ENCODE measurements at places on chromosomes 5 and 9. TPM values are rescaled to one million over a fixed set of nuclear protein-coding genes. Genes with fewer than 3 reads are reported as not detected.

GRCh38 chr9:2919347-2919746 lies 75.5 kb upstream of the PUM3 start:
- peak; percentile 4 for DNase-seq

DNA sequence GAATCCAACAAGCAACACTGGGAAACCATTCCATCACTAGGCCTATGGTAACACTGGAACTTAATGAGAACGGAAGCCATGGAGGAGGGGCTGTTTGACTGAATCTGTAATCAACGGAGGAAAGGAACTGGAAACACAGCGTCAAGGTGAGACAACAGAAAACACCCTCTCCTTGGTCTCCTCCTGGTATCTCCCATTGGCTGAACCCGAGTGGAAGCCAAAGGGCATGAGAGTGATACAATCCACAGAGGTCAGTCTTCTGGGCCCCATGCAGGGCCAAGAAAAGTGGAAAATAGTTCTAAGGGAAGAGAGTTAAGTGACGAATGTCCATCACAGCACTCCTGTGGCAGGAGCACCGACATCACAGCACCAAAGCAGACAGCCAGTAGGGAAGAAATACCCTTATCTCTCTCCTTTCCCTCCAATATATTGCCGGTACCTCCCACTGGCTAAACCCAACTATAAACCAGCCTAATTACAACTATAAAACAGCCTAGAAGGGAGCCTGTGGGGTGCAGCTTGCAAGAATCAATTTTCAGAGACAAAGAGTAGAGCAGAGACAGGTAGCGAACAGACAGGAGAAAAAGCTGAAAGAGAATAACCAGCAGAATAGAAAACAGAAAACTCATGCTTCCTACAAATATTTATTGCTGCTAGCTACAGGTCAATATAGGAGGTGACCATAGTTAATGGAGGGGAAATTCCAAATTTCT lies 107.4 kb upstream of the IFNE start:
- no peak for DNase-seq

DNA sequence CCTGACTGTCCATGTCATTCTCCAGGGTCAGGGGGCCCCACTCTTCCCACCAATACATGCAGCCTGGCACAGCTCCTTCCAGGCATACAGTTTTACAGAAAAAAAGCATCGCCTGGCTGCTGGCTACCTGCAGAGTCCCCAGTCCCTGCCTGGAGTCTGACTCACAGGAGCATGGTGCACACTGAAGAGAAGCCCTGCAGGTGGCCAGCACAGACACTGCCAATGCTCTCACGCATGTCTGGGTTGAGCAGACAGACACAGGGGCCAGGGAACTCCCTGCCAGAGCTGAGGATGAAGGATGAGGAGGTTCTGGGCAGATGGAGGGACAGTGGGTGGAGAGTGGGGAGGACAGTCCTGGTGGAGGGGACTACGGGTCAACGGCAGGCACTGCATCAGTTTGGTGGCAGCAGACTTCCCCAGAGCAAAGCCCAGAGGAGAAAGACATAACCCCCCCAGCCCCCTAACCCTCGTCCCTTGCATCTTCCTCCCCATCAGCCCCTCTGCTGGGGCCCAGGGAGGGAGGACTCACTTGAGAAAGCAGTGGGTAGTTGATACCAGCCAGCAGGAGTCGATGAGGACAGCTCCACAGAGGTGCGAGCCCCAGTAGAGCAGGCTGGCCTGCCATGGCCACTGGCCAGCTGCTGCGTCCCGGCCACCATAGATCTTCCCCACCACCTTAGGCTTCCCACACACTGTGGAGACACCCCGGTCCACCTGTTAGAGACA lies 72.9 kb upstream of the SPTLC1 start:
- DNase-seq, result no peak

- DNase-seq, result no peak
Observed at GRCh38 chr5:99398976-99399375, 470.2 kb upstream of the CHD1 start.

CTNNA1 gene
- total RNA-seq, result 515 TPM

PPWD1 gene
- total RNA-seq, result 30.0 TPM

DNA sequence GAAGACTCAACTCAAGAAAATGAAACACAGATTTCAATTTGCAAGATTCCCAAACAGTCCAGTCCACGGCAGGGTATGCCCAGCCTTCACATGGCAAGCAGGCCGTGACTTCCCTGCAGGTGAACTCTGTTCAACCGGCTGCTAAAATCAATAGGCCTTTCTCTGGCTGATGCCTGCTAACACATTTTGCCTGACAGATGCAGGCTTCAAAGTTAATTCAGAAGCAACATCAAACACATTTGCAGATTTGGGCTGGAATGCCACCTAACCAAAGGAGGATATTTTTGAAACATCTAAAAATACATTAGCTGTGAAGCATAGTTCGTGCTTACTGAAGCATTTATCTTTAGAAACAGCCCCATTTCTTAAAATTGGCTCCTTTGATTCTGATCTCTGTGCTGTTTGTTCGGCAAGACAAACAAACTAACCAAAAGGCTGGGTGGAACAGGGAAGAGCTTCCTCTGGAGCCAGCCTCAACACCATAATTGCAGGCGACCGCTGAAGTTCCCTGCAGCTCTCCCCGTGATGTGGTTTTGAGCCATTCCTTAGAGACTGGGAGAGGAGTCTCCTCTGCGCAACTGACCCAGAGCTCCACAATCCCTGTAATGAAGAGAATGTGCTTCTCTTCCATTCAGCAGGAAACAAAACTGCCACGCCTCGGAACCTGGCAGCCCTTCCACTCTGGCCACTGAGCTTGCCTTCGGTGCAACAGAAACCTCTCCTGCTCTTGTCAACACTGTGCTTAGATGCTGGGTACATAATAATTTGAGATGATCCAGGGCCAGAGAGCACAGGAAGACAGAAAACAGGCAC lies 126.5 kb downstream of the MYO10 start:
- no peak for DNase-seq

GRCh38 chr9:90085633-90086032 lies 480.8 kb downstream of the GADD45G start:
- no peak for DNase-seq

DNA sequence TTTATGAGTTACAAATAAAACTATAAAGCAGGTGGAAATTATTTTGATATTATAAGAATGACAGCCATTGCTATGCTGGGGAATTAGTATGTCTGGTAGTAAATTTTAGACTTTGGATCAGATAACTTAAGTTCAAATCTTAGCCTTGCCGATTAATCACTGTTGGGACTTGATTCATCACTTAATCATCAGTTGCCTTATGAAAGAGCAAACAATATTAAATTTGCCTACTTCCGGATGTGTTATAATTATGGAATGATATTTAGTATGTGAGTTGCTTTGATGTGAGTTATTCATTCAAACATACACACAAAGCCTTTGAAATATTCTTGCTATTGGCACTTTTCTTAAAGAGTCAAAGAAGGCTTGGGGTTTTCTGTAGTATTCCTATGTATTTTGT lies 717.7 kb downstream of the BRINP1 start:
- DNase-seq, result no peak

- no peak for DNase-seq
Observed at GRCh38 chr5:111495159-111495558, 17.2 kb downstream of the STARD4 start.

- no peak for DNase-seq
Observed at GRCh38 chr5:154324033-154324432, 121.8 kb upstream of the SAP30L start.

DNA sequence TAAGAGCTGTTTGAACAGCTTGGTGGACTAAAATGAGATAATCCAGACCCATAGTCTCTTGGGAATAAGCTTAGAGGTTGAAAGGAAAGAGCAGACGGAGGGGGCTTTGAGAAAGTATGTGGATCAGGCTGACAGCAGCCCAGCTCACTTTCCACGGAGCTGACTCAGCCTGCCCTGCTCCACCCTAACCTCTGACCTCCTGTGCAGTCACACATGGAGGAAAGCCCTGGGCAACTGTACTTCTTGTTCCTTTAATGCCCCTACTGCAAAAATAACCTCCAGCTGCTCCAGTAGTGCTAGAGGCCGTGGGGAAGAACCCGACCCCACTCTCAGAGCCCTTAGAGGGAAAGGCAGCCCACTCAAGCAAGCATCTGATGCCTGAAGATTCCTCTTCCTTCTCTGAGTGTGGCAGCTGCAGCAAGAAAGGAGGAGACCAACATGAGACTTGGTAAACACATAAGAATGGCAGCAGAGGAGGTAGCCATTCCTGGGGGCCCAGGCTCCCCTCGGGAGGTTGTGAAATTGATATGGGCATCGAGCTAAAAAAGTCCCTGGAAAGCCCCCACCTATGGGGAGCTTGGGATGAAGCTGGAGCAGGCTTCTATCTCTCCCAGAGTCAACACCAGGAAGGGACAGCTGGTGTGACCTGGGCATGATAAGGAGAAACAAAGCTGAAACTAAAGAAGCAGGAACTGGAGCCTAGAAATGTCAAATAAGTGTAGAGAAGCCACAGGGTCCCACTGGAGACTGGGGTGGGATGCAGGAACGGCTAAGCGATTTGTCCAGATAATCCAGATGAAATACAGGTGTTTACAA lies 204.3 kb downstream of the PIK3R1 start:
- peak; percentile 24 for DNase-seq

DTWD2 gene
- total RNA-seq, result 3.8 TPM

GRCh38 chr5:135593886-135594285 lies 15.1 kb upstream of the CXCL14 start:
- DNase-seq, result no peak

TEX48 gene
- total RNA-seq, result not detected

GRCh38 chr5:21121213-21121612 lies 1133.2 kb upstream of the CDH18 start:
- DNase-seq, result no peak

GRCh38 chr5:151904127-151904526 lies 20.5 kb downstream of the GLRA1 start:
- DNase-seq, result no peak

OBP2B gene
- total RNA-seq, result not detected

TAF1L gene
- total RNA-seq, result under 0.01 TPM

NOTCH1 gene
- 70.2 TPM for total RNA-seq

DNA sequence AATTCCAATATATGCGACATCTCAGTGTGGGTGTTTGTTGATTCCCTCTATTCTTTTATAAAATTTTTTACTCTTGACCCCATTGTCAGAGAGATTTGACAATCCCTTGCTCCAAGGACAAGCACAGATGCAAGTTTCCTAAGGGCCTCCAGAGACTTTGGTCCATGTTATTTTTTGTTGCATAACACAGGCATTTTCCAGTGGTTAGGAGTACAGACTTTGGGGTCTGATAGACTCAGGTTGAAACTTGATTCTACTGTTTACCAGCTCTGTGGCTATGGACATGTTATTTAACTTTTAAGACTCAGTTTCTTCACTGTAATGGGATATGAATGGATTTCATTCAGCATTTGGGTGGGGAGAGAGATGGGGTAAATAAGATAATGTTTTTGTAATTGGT lies 361.3 kb downstream of the ENC1 start:
- no peak for DNase-seq

DNA sequence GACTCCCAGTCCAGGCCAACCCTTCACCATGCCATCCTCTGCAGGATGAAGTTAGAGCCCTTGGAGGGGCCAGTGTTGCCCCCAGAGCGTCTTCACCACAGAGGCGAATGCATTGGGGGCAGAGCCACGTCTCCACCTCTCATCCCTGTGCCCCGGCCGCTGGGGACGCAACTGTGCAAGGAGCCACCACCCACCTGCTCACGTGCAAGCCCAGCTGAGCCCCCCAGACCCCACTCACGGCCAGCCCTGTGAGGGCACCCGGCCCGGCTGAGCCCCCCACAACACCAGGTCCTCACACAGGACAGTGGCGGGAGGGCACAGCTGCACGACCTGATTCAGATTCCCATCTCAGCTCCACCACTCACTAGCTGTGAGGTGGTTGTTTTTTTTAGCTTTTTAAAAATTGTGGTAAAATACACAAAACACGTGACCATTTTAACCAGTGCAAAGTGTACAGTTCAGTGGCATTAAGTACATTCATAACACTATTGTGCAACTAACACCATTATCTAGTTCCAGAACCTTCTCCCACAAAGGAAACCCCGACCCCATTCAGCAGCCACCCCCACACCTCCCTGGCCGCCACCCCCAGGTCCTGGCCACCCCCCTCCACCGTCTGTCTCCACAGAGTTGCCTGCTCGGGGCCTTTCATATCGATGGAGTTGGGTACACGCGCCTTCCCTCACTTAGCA lies 33.5 kb upstream of the UBAC1 start:
- no peak for DNase-seq

DNA sequence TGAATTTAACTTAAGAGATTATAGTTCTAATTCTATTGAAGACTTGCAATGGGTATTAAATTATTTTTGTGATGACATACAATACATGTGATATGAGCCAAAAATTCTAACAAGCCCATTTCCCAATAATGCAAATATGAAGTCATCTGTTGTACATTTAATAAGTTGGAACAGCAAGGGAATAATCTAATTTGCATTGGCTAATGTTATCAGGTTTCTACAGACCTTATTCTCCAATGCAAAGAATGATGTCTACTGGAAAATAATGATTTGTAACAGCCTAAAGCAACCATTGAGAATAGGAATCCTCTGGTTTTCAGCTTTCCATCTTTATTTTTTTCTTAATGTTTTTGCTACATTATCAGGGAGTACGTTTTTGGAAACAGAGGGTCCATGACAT lies 89.1 kb upstream of the MINAR2 start:
- DNase-seq, result no peak

- DNase-seq, result no peak
Observed at GRCh38 chr9:137556069-137556838, 4.6 kb downstream of the MRPL41 start.

GRCh38 chr5:72415616-72416325 lies 91.4 kb downstream of the ZNF366 start:
- DNase-seq, result no peak

DNA sequence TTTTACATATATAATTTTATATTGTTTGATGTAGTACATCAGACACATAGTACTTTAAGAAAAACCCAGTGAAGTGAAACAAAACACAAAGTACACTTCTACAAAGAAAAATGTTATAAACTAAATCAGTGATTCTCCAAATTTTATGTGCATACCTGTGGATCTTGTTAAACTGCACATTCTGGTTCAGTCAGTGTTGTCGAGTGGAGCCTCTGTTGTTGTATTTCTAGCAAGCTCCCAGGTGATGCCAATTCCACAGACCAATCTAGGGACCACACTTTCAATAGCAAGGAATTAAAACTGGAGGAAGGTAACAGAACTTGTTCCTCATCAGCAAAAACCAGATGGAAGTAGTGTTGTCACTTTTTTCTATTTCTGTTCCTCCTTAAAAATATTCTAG lies 183.8 kb upstream of the CD180 start:
- DNase-seq, result no peak

ERCC8 gene
- total RNA-seq, result 16.8 TPM

DNA sequence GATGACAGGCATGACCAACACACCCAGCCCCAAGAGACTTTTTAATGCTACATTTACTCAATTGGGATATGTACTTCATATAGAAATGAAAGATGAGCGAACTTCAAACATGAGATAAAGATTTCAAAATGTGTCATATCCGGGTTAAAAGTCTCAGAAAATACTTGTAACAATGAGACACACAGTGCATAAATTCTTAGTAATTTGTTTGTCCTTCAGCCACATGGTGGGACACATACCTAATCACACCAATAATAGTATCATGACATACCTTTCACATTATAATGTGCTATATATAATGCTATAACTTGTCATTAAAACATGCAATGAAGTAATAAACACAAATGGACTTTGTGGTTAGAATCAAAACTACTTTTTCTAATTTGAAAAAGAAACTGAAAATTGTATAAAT lies 204.7 kb upstream of the RFX3 start:
- DNase-seq, result no peak
